ENCODE measurements at places on chromosomes 1 and 21. TPM values are rescaled to one million over a fixed set of nuclear protein-coding genes. Genes with fewer than 3 reads are reported as not detected.

INTS3 gene
- 17.8 TPM for polyA plus RNA-seq

SELENOF gene
- 98.7 TPM for polyA plus RNA-seq

NPR1 gene
- polyA plus RNA-seq = 81.7 TPM

CREB3L4 gene
- 10.7 TPM for polyA plus RNA-seq

RCAN1 gene
- polyA plus RNA-seq = 59.2 TPM
